ENCODE measurements at places on chromosomes 3 and 15.

GRCh38 chr3:109702976-109703375 is 365.6 kb upstream of the DPPA4 start:
- DNase-seq, result no peak

- DNase-seq, result no peak
Observed at GRCh38 chr15:101306341-101307047, 11.4 kb upstream of the SNRPA1 start.

GRCh38 chr3:193010191-193010590 is 92.5 kb upstream of the MB21D2 start:
- no peak for DNase-seq

DNA sequence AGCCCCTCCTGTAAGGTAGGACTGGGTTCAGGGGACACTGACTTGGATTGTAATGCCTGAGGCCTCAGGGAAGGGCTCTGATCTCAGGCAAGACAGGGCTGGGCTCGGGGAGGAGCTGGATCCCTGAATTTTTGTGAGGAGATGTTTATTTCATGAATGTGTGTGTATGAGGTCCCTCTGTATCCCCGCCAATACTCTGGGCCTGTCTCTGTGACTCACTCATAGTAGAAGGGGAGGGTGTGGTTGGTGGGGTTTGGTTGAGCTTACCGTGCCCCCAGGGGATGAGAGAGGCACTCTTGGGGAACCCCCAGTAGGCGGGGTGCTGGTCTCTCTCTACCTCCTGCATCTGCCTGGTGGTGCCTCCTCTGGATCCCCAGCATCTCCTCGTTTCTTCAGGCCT is 28.1 kb downstream of the RPSA start:
- DNase-seq, result no peak

DNA sequence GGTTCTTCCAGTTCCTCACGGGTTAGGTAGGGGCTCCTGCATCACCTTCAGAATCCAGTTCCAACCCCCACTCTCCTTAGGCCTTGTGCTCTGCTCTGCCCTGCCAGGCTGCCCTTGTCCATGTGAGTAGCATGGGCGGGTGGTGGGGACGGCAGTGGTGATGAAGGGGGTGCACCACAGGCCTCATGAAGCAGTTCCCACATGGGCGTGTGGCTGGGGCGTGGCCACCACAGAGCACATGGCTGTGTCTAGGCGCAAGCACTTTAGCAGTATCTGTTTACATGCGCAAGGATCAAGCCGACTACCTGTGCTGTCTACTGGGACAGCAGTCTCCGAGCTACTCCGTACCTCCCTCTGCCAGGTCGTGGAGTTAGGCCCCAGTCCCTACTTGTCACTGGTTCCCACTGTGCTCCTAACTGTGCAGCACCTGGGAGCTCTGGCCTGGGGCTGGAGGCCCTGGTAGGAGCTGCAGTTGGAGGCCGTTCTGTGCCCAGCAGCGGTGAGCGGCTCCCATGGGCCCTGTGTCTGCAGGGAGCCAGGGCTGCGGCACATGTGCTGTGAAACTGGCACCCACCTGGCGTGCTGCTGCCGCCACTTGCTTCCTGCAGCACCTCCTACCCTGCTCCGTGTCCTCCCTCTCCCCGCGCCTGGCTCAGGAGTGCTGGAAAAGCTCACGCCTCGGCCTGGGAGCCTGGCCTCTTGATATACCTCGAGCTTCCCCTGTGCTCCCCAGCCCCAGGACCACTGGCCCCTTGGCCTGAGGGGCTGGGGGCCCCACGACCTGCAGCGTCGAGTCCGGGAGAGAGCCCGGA is 53.5 kb downstream of the PLXNA1 start:
- DNase-seq, result no peak

DNA sequence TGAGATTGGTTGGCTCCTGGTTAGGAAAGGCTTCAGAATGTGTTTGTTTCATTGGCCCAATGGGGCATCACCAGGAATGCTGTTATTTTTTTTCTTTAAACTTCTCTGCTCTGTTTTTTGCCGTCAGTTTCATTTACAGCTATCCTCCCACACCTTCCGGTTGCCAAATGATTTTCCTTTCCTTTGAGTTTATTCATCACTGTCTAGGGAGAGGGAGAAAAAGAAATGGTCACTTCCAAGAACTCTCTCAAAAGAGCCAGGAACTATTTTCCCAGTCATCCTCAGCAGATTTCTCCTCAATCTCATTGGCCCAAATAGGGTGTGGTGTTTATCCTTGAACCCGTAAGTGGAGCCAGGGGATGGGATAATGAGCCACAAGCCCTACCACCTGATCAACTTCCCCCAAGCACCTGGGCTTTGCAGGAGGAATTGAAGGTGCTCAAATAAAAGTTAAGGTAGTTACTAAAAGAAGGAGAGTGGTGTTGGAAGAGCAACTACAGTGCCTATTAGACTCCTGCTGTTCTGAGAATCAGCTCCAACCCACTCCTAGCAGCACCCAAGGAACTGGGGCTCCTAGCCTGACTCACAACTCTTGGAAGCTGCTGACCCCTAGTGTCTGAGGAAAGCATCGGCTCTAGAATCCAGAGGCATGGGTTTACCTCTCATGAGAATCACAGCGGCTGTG is 183.8 kb upstream of the IL12A start:
- DNase-seq, result no peak

DNA sequence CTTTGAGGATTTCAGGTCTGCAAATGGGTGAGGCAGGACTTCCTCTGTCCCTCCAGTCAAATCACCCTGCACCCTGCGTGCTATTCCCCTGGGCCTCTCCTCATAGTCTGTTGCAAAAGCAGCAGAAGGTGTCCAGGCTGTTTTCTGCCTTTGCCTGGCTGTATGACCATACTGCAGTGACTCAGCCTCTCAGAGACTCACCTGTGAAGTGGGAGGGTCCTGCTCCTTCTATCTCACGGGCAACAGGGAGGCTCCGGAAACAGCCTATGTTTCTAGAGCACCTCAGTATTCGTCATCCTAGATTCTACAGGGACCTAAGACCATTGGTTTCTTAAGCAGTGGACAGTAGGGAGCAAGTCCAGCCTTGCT is 216.4 kb downstream of the TLE3 start:
- DNase-seq, result no peak

DNA sequence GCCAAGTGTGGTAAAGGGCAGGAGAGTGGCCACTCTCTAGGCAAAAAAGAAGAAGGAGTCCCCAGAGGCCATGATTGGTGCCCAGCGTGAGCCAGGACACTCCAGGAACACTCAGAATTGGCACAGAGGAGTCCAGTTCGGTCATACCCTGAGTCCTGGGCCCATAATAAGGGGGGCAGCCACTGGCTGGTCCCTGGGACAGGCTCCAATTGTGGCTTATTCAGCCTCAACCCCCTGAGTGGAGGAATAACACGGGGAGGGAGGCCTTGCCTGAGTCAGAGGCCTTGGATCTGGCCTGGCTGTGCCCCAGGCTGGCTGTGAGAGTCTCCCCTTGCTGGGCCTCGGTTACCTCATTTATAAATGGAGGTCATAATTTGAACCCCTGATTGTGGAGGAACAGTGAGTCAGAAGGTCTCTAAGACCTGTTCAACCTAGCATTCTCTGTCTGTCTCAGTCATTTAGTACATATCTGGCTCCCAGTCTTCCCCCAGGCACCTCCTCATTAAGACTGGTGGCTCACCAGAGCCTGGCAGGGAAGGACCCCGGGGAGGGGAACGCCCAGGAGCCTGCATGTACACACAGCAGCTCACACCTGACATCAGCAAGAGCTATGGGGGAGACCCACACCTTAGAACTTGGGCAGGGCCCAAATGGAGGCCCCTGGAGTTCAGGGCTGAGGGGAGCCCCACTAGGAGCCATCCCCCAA is 95.9 kb upstream of the ATP2B2 start:
- DNase-seq, result no peak

GRCh38 chr3:133930341-133930933 is 34.8 kb upstream of the RAB6B start:
- DNase-seq, result no peak

DNA sequence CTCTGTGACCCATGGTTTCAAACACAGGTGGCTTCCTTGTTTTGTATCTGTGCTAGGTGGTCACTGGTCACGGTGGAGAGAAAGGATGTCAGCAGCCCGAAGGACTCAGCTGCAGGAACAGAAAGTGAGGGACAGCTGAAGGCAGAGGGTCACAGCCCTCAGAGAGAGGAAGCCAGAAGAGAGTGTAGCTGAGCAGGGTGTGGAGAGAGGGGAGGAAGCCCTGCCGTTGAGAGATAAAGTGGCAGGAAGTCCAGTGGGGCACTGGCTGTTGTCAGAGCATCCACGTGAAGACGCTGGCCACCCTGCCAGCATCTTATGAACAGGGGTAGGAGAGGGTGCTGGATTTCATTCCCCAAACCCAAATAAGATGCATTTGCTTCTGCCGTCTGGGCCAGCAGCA is 36.9 kb downstream of the LIMD1 start:
- no peak for DNase-seq

- DNase-seq, result no peak
Observed at GRCh38 chr15:92693691-92694331, 38.2 kb upstream of the FAM174B start.

- no peak for DNase-seq
Observed at GRCh38 chr3:113128386-113129015, 82.9 kb upstream of the BOC start.

GRCh38 chr15:37900326-37901221 is 33.9 kb upstream of the TMCO5A start:
- DNase-seq, result no peak

GRCh38 chr3:5657106-5657505 is 469.6 kb downstream of the EDEM1 start:
- no peak for DNase-seq

DNA sequence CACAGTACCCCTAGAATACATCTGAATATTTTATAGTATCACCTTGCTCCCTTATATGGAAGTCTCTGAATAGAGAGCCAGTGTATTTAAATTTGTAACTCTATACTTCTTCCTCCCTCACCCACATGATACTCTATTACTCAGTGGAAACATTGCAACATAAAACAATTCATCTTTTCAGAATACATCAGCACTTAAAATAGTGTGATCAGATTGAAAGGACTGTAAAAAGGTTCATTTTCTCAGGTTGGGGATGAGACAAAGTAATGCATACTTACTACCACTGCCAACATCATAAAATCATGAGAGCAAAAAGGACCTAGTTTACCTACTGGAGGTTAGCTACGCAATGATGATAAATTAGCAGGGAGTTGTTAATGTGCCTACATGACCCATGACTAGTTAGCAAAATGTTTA is 13.8 kb upstream of the THRB start:
- no peak for DNase-seq

DNA sequence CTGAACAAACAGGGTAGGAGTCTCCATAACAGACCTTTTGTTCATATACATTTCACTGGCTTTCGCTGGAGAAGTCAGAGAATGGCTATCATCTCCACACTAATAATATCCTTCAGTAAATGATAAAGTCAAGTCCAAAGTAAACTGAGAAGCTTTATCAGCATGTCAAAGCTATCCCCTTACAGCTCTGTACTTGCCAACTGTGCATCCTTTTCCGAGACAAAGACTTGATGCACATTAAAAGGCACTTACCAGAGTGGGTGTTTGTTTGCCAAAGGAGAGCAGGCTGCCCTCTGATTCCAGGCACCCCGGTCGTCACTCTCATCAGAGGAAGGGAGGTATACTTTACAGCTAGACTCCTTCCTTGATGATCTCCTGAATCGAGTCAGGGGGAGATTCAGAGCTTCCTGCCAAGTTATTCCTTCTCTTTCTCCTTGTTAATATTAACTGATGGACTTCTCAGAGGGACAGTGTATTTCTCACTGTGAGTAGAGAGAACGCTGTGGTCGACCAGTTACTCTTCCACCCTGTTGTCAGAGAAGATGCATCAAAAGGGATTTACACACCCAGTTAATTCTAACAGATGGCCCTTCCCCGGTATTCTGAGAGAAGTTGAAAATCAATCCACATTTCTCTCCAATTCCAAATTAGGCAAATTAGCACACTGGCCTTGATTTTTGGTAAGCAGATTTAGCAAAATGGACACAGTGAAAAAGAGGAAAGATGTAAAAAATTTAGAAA is 504.7 kb upstream of the NR2F2 start:
- DNase-seq, result no peak

- DNase-seq, result no peak
Observed at GRCh38 chr15:92745845-92746271, 90.3 kb upstream of the FAM174B start.

- no peak for DNase-seq
Observed at GRCh38 chr3:135034291-135034768, 239.3 kb downstream of the EPHB1 start.

DNA sequence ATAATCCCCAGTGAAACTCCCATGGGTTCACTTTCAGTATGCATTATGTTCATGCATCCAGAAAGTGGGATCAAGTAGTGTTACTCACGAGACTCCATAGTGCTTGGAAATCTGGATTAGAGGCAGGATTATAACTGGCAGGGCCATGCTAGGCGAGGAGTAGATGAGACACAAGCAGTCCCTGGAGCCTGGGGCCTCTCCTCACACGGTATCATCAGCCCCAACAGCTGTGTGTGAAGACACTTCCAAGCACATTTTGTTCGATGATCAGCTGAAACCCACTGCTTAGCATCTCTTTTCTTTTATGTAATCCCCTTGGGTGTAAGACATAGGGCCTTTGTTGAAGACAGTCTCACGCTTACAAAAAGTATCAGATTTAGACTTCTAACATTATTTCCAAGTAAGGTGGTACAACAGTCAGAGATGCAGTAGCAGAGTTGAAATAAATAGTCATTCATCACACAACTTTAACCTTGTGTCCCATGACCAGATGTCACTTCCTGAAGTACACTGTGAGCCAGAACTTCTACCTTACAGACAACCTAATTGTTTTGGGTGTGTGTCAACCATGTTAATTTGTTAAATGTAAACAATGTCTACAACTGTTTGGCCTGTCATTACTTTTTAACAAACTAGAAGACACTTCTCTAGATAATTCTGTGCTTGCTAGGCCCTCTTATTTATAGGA is 116.9 kb downstream of the GADL1 start:
- no peak for DNase-seq

- DNase-seq, result no peak
Observed at GRCh38 chr3:156728267-156728985, 54.0 kb downstream of the TIPARP start.

DNA sequence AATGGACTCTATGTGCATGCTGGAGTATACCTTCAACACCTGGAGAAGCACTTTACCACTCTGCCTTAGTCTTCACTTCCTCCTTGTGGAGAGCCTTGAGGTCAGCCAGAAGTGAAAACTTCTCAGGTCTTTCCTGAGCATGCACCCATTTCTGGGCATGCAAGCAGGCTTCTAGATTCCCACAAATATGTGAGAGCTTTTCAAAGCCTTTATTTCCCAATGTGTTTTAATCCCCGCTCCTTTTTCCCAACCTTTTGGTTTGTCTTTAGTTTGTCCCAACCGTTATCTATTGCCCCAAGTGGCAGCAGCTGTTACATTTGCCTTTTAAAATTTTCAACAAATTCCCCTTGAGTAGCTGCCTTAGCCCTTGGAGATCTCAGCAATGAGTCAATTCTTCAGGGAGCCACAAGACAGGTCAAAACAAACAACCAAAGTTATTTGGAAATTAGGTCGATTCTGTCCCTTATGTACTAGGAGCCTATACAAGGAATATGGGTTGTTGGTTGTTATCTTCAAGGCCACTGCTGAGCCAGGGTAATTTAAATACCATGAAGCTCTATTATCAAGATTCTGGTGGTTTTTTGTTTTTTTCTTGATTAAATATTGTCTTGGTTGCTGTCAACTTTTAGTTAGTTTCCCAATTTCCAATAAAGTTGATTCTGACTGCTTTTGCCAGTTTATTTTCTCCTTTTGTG is 44.4 kb downstream of the LSM3 start:
- no peak for DNase-seq
